ENCODE measurements at places on chromosomes 13 and 19. TPM values are rescaled to one million over a fixed set of nuclear protein-coding genes. Genes with fewer than 3 reads are reported as not detected.
A peak's percentile ranks its signal among the peaks of the same experiment; 100 is the strongest.

SEMA6B gene
- total RNA-seq = not detected

GRCh38 chr19:14404312-14404711, 14.8 kb downstream of the DDX39A start:
- peak overlapping the region; percentile 24 for H3K27ac ChIP-seq
- peaks cover 14% of the 10 kb centered on the region for H3K4me1 ChIP-seq
- H3K27me3 ChIP-seq = no peaks in the 10 kb centered on the region
- no peak overlapping the region for H3K4me3 ChIP-seq

CLEC17A gene
- total RNA-seq = 2.4 TPM

GRCh38 chr13:85383291-85383690, 415.9 kb downstream of the SLITRK6 start:
- H3K36me3 ChIP-seq = no peaks in the 10 kb centered on the region
- no peak for DNase-seq
- peaks cover 4% of the 10 kb centered on the region for H3K4me1 ChIP-seq
- H3K27me3 ChIP-seq = no peaks in the 10 kb centered on the region
- H3K4me3 ChIP-seq = no peak overlapping the region

GRCh38 chr13:25227690-25228089, 55.6 kb upstream of the AMER2 start:
- no peak overlapping the region for H3K27ac ChIP-seq
- no peaks in the 10 kb centered on the region for H3K36me3 ChIP-seq
- peaks cover 5% of the 10 kb centered on the region for H3K27me3 ChIP-seq
- no peaks in the 10 kb centered on the region for H3K4me1 ChIP-seq
- DNase-seq = no peak

DNA sequence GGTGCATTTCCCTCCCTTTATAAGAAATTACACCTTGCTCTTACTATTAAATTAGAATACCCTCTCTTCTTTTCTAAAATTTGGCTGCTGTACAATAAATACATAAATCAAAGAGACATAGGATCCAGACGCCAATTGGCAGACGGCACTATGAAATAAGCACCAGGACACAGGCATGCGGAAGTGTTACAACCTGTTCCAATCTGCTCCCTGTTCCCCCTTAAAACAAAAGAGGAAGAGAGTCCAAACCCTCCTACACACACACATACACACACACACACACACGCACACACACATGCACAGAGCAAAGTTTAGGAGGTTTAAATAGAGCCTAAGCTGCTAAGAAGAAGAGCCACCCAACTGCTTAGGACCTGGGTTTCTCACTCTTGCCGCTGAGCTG, 75.6 kb upstream of the ZNF507 start:
- H3K36me3 ChIP-seq = no peaks in the 10 kb centered on the region
- no peaks in the 10 kb centered on the region for H3K4me1 ChIP-seq
- no peak for DNase-seq
- H3K27me3 ChIP-seq = peaks cover 22% of the 10 kb centered on the region
- H3K4me3 ChIP-seq = no peak overlapping the region

GRCh38 chr13:110001670-110002275, 215.4 kb upstream of the IRS2 start:
- no peaks in the 10 kb centered on the region for H3K36me3 ChIP-seq
- peaks cover 5% of the 10 kb centered on the region for H3K27me3 ChIP-seq
- H3K4me3 ChIP-seq = no peak overlapping the region
- H3K4me1 ChIP-seq = no peaks in the 10 kb centered on the region
- H3K27ac ChIP-seq = no peak overlapping the region

ZNF823 gene
- 2.9 TPM for total RNA-seq

ZNF112 gene
- 0.14 TPM for total RNA-seq

NLRP7 gene
- not detected for total RNA-seq

ELAVL3 gene
- total RNA-seq = not detected

CALR gene
- total RNA-seq = 569 TPM

DNA sequence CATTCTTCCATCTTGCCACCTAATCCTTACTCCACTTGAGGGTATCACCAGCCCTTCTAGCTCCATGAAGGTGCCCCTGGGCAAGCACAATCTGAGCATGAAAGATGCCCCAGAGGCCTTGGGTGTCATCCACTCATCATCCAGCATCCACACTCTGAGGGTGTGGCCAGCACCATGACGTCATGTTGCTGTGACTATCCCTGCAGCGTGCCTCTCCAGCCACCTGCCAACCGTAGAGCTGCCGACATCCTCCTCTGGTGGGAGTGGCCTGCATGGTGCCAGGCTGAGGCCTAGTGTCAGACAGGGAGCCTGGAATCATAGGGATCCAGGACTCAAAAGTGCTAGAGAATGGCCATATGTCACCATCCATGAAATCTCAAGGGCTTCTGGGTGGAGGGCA, 3.1 kb upstream of the KLK3 start:
- H3K27ac ChIP-seq = no peak overlapping the region
- no peak for DNase-seq
- no peaks in the 10 kb centered on the region for H3K4me1 ChIP-seq
- no peak overlapping the region for H3K4me3 ChIP-seq

GRCh38 chr19:39518458-39518857, 3.5 kb downstream of the SELENOV start:
- no peaks in the 10 kb centered on the region for H3K36me3 ChIP-seq
- H3K27me3 ChIP-seq = peaks cover 32% of the 10 kb centered on the region
- no peak for DNase-seq
- no peak overlapping the region for H3K4me3 ChIP-seq
- no peak overlapping the region for H3K27ac ChIP-seq

GRCh38 chr13:52850072-52850395, 1.6 kb upstream of the PCDH8 start:
- no peak overlapping the region for H3K27ac ChIP-seq
- peaks cover 66% of the 10 kb centered on the region for H3K27me3 ChIP-seq
- peak overlapping the region; percentile 12 for H3K4me3 ChIP-seq
- no peak for DNase-seq
- peaks cover 3% of the 10 kb centered on the region for H3K36me3 ChIP-seq

DNA sequence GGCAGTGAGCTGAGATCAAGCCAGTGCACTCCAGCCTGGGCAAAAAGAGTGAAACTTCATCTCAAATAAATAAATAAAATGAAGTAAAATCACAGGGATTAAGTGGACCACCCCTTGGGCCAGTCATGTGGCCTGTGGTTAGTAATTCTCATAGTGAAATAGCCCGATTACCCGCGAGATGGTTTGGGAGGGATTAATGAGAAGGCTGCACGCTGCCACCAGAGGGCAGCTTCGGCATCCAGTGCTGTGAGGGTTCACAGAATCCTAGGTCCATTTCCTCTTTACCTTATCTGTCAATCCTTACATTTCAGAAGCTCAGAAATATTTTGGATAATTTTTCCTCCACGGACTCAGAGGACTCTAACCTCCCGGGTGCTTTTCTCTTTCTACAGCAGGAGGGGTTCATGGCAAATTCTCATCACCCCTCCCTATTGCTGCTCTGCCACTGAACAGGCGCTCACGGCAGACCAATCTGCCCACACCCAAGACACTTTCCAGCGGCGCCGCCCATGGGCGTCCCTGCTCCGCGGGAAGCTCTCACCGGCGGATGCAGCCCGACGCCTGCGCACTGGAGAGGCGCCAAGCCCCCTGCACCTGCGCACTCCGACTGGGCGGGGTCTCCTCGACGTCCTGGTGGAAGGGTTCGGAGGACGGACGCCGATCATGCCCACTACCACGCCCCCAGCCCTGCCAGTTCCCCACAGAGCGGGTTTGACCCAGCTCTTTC, 11.0 kb downstream of the ZNF835 start:
- peaks cover 40% of the 10 kb centered on the region for H3K36me3 ChIP-seq
- no peaks in the 10 kb centered on the region for H3K27me3 ChIP-seq
- H3K4me3 ChIP-seq = no peak overlapping the region
- H3K4me1 ChIP-seq = no peaks in the 10 kb centered on the region
- H3K27ac ChIP-seq = no peak overlapping the region

DNA sequence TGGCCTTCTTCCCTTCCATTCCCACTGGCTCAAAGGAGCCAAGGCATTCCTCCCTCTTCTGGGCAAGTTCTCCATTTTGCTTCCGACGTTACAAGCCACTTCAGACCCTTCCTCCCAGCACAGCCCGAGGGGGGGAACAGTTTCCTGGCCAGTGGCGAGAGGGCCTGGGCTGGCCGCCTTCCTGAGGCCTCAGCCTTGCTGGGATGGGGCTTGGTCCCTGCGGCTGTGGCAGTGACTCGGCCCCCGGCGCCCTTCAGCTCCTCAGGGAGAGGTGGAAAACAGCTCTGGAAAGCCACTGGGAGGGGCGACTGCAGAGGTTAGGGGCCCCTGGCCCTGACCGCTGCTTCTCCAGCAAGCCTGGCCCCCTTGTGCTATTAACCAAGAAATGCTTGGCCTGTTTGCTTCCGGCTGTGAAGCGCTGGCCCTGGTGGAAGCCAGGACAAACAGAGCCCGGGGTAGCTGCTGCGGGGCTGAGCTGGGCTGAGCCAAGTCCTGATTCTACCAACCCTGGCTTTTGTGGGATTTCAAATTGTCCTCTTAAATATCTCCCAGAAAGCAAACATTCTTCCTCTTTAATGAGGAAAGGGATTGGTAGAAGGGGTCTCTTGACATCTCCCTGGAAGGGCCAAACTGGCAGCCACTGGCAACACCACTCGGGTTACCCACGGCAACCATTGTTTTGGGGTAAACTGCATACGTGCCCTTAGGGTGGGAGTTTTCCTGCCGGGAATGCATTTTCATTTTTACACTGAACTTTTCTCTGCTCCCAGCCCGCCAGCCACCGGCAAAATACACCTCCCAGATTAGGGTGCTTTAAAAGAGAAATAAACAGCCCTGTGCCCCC, 38.7 kb downstream of the C13orf46 start:
- no peaks in the 10 kb centered on the region for H3K36me3 ChIP-seq
- no peaks in the 10 kb centered on the region for H3K27me3 ChIP-seq
- DNase-seq = peak; percentile 1
- H3K4me3 ChIP-seq = no peak overlapping the region
- no peak overlapping the region for H3K27ac ChIP-seq

GRCh38 chr13:104648291-104648690, 1582.1 kb upstream of the SLC10A2 start:
- H3K27me3 ChIP-seq = no peaks in the 10 kb centered on the region
- no peak for DNase-seq
- H3K4me3 ChIP-seq = no peak overlapping the region
- H3K4me1 ChIP-seq = no peaks in the 10 kb centered on the region
- no peak overlapping the region for H3K27ac ChIP-seq
- H3K36me3 ChIP-seq = no peaks in the 10 kb centered on the region

DNA sequence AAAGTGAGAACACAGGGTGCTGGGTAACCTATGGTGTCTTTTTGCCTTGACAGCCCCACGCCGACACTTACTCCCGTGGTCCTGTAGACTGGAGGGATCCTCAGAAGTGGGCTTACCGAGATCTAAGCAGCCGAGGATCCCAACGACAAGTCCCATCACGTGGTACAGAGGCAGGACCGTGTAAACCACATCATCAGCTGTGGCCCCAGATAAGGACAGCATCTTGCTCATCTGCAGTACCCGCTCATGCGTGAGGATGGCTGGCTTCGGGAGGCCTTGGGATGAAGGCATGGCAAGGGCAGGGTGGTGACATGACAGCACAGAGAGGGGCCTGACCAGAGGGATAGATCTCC, 2.1 kb downstream of the SLC27A5 start:
- DNase-seq = no peak
- H3K36me3 ChIP-seq = peaks cover 11% of the 10 kb centered on the region
- no peak overlapping the region for H3K4me3 ChIP-seq
- H3K27ac ChIP-seq = no peak overlapping the region

CCDC8 gene
- not detected for total RNA-seq

- no peaks in the 10 kb centered on the region for H3K4me1 ChIP-seq
- DNase-seq = no peak
- H3K27me3 ChIP-seq = no peaks in the 10 kb centered on the region
- no peak overlapping the region for H3K4me3 ChIP-seq
Measured at GRCh38 chr19:51296336-51297093, 14.9 kb upstream of the IGLON5 start.

DNA sequence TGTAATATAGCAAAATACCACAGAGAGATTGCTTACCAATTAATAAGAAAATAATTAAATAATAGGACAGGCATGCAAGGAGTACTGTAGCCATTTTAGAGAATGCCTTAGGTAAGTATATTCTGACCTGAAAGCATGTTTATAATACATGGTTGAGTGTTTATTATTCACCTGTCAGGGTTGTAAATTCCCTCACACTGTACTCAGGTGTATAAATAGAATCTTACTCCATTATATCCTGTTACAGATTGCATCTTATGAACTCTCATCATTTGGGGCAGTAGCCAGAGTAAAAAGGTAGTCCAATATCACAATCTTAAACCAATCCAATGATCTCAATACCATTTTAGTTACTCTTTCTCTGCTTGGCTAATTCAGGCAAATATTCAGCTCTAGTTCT, 35.8 kb upstream of the GTF2F2 start:
- no peak overlapping the region for H3K4me3 ChIP-seq
- DNase-seq = no peak
- H3K27me3 ChIP-seq = peaks cover 2% of the 10 kb centered on the region
- no peaks in the 10 kb centered on the region for H3K4me1 ChIP-seq

ZNF208 gene
- total RNA-seq = 3.4 TPM

GRCh38 chr13:30422054-30422839, at the start of gene UBE2L5:
TSS of gene UBE2L5 (plus strand) at chr13:30422493. CDS start at chr13:30427991, 5,498 bp downstream.
- peaks cover 12% of the 10 kb centered on the region for H3K4me1 ChIP-seq
- H3K36me3 ChIP-seq = no peaks in the 10 kb centered on the region
- peak within 1 kb of the TSS; percentile 69 for H3K27ac ChIP-seq

GRCh38 chr13:44651209-44651608, 75.1 kb upstream of the TSC22D1 start:
- peaks cover 24% of the 10 kb centered on the region for H3K27me3 ChIP-seq
- H3K27ac ChIP-seq = no peak overlapping the region
- no peak for DNase-seq
- H3K36me3 ChIP-seq = no peaks in the 10 kb centered on the region

- peaks cover 14% of the 10 kb centered on the region for H3K4me1 ChIP-seq
- peaks cover 6% of the 10 kb centered on the region for H3K36me3 ChIP-seq
- no peak for DNase-seq
- peak overlapping the region; percentile 45 for H3K27ac ChIP-seq
- peak overlapping the region; percentile 36 for H3K4me3 ChIP-seq
Measured at GRCh38 chr19:50509366-50509765, 1.6 kb downstream of the JOSD2 start.

DNA sequence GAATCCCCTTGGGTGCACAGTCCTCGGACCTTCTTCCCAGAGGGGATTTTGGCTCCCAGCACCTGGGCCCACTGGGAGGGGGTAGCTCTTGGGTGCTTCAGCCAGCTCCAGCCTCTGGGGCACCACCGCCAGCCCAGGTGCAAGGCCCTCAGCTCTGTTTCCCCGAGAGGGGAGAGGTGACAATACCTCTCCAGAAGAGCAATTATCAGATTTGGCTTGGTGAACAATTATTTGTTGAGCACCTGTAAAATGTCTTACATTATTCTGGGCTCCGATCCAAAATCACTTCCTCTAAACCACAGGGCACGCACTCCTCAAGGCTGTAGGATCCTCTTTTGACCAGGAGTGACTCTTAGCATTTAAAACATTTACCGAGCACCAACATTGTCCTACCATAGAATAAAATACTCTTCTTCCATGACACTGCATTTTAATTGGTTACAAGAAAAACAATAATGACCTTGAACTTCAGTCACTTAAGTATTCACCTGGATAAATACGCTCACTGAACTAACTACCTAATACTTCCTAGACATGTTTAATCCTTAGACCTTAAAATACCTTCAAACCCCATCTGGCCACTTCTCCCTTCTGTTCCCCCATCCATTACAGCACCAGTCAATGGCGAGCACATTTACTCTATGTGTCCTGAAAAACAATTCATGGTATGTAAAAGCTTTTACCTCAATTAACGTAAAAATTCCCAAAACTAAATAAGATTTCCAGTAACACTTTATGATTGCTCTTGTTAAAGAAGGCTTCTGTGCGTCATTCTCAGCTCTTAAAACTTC, 54.8 kb downstream of the ABCC4 start:
- no peak for DNase-seq
- no peak overlapping the region for H3K4me3 ChIP-seq
- no peak overlapping the region for H3K27ac ChIP-seq
- H3K4me1 ChIP-seq = peaks cover 3% of the 10 kb centered on the region
- peaks cover 18% of the 10 kb centered on the region for H3K36me3 ChIP-seq

PCCA gene
- 5.8 TPM for total RNA-seq

CD70 gene
- 3.6 TPM for total RNA-seq

Measured in activated CD4-positive, alpha-beta T cell treated with anti-CD3 and anti-CD28 coated beads for 36 hours (primary cell).